ENCODE measurements at places on chromosomes 2 and 18.

GRCh38 chr2:206979922-206980321, 40.6 kb downstream of the CPO start:
- no peak for DNase-seq

GRCh38 chr2:26269571-26270158, 24.9 kb downstream of the HADHB start:
- DNase-seq: no peak

GRCh38 chr18:8742387-8743361, 37.3 kb downstream of the MTCL1 start:
- no peak for DNase-seq

DNA sequence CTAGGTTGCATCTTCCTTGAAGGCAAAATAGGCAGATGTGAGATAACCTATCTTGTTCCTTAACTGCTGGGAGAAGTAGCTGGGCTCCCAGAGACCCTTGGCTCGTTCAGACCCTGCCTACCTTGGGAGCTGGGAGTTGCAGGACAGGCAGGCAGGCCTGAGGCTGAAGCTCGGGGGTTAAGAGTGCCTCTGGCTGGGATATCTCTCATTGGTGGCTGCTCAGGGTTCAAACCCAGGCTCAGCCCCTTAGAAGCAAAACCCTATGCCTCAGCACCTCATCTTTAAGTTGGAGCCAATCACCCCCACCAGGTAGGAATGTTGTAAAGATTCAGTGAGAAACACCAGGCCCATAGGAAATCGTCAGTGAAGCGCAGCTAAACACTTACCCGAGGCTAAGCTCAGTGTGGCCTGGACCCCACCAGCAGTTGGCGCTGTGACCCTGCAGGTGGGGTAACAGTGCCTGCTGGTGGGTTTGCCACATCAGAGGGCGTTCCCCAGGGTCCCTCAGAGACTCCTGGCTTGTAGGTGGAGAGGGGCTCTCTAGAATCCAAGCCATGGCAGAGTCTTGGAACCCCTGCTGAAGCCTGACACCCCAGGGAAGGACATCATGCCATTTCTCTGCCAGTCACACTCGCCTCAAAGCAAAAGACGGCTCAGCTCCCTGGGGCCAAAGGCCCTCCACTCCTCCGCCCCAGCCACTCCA, 54.6 kb upstream of the GPR17 start:
- peak; percentile 35 for DNase-seq

DNA sequence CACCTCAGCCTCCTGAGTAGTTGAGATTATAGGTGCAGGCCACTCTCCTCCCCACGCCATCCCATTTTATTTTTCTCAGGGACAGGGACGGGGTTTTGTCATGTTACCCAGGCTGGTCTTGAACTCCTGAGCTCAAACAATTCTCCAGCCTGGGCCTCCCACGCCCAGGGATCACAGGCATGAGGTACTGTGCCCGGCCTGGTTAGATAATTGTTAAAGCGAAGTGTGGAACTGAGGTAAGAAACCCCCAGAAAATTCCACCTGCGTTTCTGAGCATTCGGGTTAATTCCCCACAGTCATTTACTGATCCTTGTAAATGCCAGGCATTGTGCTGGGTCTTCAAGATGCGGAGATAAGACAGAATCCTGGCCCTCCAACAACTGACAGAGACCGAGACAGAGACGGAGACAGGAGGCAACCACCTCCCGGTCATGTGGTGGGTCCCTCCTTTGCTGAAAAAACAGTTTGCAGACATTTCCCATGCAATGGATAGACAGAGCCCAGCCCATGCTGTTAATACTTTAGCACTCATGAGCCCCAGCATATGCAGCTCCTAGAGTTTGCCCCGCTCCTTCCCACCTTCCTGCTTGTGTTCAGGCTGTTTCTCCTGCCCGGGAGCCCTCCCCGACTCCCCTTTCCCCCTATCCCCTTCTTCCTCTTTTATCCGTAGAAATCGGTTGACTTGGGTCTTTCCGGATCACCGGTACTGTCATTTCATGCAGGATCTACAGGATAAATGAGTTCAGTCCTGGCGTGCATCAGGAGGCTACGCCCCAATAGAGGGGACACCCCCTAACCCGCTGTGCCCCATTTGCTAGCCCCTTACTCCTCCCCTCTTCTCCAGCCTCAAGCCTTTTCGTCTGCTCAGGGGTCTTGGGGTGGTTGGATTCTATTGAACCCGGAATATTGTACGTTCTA, 1.6 kb upstream of the RHOB start:
- DNase-seq: no peak
